ENCODE measurements at places on chromosomes 2 and 18.

DNA sequence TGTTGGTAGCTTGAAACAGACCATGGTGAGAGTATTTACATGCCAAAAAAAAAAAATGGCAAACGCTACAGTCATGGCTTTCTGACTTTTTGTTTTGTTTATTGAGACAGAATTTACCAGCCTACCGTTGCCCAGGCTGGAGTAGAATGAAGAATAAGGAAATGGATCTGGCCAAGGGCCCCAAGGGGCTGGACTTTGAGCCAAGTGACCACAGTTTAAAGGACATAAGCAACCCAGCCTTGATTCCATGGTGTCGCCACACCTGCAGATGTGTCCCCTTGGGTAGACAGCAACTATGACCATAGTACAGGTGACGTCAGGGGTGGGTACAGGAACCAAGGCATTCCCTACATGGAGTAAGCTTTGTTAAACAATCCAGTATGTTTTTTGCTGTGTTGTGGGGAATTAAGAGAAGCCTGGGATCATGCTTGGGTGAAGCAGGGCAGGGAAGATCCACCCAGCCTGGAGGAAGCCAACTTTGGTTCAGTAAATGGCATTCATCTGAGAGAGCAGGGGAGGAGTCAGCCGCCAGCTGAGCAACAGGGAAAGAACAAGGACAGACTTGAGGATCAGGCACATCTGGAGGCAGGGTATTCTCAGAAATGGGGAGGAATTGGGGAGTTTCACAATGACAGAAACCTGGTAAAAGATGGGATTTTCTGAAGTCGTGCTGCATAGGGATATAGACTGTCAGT is 110.3 kb upstream of the SH3BP4 start:
- DNase-seq = no peak

DNA sequence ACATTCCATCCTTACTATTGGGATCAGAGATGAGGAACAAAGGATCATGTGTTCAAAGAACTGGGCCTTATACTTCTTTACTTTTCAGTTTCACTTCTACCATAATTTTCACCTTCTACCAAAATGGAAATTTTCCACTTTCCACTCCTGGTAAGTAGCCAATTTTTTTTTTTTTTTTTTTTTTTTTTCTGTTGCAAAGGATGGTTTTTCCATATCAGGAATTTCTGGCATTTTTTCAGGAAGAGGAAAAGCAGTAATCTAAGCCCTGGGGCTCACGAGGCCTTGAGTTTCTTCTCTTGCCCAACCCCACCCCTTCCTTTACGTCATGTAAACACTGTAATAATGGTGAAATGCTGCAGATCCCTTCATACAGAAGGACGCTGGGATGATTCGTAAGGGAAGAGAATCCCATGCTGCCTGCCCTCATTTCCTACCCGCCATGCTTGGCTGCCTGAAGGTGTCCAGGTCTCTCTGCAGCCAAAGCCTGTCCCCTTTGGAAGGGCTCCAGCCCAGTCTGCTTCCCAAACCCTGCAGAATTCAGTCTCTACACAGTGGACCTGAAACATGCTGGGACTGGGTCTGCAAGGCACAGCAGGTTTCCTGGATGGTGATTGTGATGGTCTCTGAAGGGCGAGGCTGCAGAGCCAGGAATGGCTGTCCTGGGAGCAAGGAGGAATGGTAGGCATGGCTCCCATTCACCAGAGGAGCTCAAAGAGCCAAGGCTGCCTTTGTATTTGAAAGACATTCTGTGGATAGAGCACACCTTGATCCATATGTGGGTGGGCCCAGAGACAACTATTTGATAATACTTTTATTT is 57.0 kb downstream of the EFR3B start:
- DNase-seq = no peak

DNA sequence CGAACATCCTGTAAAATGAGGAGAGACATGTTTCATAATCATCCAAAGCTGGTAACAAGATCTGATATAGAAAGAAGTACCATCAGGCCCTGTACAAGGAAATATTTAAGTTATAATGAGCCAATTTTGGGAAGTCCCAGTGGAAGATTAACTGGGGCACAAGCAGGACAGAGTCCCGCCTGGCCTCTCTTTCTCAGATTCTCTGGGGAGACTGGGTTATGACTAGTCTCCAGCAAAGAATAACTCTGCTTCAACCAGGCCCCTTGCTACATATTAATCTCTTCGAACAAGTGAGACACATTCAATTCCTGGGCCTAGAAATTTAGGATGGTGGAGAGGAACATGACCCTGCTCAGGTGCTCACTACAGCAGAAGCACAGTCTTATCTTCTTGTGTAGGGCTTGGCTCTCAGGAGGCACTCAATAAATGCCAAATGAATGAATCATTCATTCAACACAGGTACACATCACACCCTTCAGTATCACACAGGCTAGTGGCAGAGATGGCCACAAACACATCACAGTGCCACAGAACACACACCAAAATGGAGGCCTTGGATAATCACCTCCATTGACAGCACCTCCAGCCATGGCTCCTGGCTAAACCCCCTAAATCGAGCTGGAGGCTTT is 46.4 kb upstream of the RNF152 start:
- DNase-seq = no peak

GRCh38 chr2:39061280-39061679 is 59.6 kb downstream of the SOS1 start:
- DNase-seq = no peak

DNA sequence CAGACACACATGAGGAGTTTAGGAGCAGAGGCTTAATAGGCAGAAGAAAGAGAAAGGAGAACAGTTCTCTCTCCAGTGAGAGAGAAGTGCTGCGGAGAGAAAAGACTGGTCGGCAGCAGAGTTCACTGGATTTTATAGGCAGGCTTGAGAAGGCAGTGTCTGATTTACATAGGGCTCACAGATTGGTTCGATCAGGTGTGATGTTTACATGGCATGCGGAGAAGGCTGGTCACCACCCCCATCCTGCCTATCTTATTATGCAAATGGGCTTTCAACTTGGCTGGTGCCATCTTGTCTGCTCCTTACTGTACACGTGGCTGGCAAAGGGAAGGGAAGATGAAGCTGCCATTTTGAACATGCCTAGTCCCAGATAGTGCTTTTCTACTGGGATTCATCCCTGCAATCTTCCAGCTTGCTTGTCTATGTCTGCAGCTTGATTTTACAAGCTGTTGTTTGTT is 113.4 kb downstream of the AP1S3 start:
- no peak for DNase-seq

DNA sequence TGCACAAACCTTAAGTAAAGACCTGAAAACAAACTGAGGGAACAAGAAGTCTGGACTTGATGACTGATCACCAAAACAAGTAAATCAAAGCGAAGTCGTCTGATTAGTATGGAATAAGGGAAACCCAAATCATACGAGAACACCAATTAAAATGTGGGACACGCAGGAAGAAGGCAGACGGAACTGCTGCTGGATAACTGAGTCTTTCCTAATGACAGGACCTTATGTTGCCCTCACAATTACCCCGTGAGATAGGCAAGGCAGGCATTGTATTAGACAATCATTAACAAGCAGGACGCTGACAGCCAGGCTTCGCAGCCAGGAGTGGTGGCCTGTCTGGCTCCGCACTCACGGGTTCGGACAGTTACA is 614 bp upstream of the COQ10B start:
- DNase-seq = no peak

DNA sequence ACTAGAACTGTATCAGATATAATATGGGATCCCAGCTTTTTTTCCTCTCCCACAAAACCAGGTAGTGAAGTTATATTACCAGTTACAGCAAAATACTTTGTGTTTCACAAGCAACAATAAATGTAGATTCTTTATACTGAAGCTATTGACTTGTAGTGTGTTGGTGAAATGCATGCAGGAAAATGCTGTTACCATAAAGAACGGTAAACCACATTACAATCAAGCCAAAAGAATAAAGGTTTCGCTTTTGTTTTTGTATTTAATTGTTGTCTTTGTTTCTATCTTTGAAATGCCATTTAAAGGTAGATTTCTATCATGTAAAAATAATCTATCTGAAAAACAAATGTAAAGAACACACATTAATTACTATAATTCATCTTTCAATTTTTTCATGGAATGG is 77.7 kb upstream of the CSRNP3 start:
- no peak for DNase-seq

- DNase-seq = no peak
These were observed 34.6 kb downstream of the BIN1 start for GRCh38 chr2:127072396-127072795.

- no peak for DNase-seq
These were observed 9.1 kb downstream of the TET3 start for GRCh38 chr2:73993778-73994177.

- no peak for DNase-seq
These were observed 3.0 kb downstream of the ACVR2A start for GRCh38 chr2:147847746-147848391.

DNA sequence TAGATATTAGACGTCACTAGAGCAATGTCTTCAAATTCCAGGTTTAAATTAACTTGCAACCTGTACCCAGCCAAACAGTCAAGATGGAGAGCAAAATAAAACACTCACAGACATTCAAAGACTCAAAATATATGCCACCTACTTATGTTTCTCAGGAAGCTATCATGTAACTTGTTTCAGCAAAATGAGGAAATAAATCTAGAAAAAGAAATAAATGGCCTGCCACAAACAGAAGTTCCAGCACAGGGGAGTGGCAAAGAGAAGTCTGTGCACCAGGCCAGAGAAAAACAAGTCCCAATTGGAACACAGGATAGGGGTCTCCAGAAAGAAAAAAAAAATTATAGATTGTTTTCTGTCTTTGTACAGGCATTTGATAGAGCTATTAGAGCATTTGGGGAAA is 96.7 kb downstream of the LRP2 start:
- no peak for DNase-seq

DNA sequence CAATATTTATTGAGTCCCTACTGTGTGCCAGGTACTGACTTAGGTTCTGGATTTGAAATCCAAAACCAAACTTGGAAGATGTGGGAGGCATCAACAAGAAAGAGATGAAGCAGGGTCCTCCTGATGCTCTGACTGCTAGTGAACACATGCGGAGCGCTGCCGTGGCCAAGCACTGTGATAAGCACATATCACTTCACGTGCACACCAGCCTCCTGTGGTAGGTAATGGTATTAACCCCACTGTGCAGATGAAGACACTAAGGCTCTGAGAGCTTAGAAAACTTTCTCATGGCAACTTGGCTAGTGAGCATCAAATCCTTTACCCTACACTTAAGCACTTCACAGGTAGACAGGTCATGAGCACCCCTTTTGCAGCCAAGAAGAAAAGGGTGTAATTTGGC is 216.1 kb downstream of the HAUS1 start:
- DNase-seq = peak; percentile 62

GRCh38 chr18:13112982-13113381 is 105.6 kb upstream of the LDLRAD4 start:
- DNase-seq = no peak

GRCh38 chr18:7521226-7521856 is 45.8 kb upstream of the PTPRM start:
- no peak for DNase-seq

DNA sequence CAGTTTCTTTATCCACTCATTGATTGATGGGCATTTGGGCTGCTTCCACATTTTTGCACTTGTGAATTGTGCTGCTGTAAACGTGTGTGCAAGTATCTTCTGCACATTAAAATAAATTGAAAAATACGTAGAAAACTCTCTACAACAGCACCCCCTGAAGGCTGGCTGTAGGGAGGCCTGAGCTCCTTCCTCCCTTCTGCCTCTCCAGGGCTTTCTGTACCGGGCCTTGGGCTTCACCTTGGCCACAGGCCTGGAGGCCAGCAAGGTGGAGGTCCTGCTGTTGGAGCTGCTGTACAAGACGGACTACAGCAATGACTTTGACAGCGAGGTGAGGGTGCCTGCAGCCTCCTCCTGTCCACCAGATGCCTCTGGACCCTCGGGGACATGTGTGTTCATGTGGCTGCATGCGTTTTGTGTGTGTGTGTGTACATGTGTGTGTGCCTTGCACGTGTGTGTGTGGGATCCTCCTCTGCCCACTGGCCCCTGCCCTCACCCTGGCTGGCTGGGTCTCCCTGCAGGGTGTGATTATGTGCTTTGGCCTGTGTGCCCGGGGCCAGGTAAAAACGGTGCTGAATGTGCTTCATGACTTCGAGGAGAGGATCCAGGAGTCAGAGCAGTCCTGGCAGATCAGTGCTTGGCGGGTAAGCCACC is 29.2 kb downstream of the MROH2A start:
- peak; percentile 65 for DNase-seq

DNA sequence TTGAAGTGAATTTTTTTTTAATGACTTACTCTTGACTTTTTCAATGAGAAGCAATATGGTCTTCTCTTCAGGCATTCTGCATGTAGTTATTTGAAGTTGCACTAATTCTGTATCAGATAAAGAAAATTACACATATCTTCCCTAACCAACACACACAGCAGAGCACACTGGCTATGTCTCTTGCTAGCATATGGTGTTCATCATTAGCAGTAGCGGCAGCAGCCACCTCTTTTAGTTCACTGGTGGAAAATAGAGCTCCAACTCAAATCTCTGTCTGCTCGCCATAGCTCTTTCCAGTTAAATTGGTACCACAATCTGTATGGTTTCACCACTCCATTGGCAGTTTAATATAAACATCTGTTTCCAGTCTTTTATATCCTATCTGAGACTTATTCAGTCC is 278.1 kb upstream of the ZEB2 start:
- DNase-seq = no peak

- DNase-seq = peak; percentile 55
These were observed 23.6 kb downstream of the ANKRD44 start for GRCh38 chr2:197286805-197287595.

DNA sequence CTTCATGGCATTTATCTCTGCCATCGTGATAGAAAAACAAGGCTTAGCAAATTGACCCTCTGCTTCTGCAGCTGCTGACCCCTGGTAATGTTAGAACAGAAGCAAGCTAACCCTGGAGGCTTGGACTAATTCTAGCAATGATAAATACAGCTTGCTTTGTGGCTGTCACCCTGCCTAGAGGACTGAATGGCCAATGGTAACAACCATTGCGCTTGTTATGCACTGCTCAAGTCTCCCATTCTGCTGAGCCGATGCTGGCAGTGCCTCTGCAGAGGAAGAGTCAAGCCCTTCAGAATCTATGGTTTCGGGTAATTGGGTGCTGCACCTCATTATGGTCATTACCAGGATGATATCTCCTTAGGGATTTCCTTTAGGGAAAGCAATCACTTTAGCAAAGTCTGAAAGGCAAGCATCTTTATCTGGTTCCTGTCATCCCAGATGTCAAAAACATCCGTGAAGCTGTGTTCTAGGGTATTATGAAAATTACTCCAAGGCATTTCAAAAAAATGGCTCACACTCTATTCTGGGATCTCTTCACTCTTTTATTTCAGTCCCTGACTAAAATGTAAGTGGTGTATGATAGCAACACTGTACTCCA is 186.8 kb upstream of the DLGAP1 start:
- no peak for DNase-seq

GRCh38 chr18:45059695-45060094 is 379.0 kb downstream of the SETBP1 start:
- no peak for DNase-seq

GRCh38 chr18:48313792-48314191 is 95.4 kb downstream of the ZBTB7C start:
- no peak for DNase-seq

- no peak for DNase-seq
These were observed 387.2 kb upstream of the DCC start for GRCh38 chr18:51952844-51953243.

GRCh38 chr2:3692375-3692774 is 11.0 kb upstream of the DCDC2C start:
- peak; percentile 78 for DNase-seq
